ENCODE measurements at places on chromosomes 2 and 18.

DNA sequence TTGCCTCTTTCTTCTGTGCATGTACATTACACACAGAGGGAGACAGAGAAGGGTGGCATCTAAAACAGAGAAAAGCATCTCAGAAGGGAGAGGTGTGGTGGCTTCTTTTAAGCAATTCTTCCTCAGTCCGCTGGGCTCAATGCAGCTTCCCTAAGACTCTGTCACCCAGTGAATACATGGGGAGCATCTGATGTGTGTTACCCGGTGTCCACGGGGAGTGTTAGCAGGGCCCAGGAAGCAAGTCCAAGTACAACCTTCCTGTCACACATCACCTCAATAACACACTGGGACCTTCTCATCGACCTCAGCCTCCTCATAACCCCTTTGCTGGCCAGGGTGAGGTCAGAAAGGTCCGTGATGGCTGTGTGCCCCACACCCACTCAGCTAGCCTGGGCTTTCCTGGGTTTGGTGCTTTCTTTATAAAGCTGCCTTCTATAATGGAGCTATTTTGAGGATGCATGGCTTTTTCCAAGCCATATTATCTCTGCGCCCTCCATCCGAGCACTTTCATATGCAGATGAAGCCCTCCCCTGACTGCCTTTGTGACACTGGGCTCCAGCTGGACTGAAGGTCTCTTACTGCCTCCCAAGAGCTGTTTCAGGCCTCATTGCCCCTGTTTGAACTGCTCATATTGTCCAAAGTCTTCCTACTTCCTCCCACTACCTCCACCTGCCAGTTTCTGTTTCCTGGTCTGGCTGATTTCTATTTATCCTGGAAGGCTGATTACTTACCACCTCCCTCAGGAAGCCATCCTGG lies 21.4 kb downstream of the TNFRSF11A start:
- ATAC-seq: no peak

GRCh38 chr2:151241224-151241623 lies 20.4 kb downstream of the RBM43 start:
- no peak for ATAC-seq

DNA sequence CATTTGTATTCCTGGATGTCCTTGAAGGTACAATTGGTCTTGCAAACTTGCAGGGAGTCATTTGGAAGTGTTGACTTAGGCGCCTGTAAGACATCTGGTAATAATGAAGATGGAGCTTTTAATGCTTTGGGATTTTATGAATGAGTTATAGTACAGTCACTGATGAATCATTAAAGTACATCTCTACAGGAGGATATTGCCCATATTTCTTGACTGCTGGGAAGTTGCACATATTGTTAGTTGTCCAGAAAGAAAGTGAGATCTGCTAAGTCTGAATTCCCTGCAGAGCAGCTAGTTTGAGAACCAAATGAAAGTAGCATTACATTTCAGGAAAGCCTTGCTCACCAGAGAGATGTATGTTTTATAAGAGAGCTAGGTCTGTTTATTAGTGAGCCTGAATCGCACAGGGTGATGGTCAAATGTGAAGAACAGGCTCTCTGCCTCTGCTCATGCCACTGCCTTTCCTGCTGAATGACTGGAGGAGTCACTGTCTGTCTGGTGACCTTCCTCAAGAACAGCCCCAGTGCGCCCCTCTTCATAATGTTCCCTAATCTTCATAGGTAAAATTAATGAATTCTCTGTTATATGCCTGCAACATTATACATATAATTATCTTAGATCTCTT lies 138.9 kb upstream of the KLHL14 start:
- peak; percentile 82 for ATAC-seq

GRCh38 chr2:129118296-129118695 lies 799.6 kb upstream of the HS6ST1 start:
- ATAC-seq: no peak

DNA sequence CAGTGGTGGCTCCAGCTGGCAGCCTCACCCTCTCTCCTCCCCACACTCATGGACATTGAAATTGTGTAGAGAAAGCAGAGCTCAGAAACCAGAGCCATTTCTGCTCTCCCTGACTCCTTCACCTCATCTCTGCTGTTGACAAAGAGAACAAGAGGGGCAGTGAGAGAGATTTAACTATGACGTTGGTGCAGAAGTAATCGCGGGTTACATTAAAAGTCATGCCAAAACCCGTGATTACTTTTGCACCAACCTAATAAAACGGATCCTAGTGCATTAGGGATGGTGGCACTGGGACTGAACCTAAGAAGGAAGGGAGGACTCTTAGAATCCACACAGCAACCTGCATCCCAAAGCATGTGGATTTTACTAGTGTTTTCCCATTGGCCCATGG lies 113.3 kb upstream of the CDC42EP3 start:
- no peak for ATAC-seq

DNA sequence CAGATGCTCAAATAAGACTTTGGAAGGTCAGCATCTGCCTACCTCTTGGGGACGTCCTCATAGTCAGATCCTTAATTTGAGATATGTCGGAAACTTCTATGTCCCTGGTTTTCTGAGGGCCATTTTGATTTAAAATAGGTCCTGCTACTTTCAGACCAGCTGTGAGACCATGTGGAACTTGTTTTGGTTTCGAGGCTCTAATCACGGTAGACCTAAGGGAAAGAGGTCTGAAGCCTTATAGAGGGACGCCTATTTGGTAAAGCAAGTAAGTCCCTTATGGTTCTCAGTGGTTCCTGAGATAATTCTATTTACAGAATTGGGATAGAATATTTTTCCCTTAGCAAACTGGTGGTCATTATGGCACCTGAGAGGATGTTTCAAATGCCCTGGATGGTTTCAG lies 75.1 kb downstream of the RFTN2 start:
- ATAC-seq: no peak

- ATAC-seq: no peak
Measured at GRCh38 chr2:172726172-172726735, 9.4 kb upstream of the RAPGEF4 start.

GRCh38 chr18:39435996-39436395 lies 1870.4 kb upstream of the CELF4 start:
- ATAC-seq: no peak

GRCh38 chr2:235630718-235631296 lies 137.0 kb downstream of the AGAP1 start:
- no peak for ATAC-seq

GRCh38 chr2:85994897-85995647 lies 106.3 kb upstream of the ST3GAL5 start:
- ATAC-seq: no peak

DNA sequence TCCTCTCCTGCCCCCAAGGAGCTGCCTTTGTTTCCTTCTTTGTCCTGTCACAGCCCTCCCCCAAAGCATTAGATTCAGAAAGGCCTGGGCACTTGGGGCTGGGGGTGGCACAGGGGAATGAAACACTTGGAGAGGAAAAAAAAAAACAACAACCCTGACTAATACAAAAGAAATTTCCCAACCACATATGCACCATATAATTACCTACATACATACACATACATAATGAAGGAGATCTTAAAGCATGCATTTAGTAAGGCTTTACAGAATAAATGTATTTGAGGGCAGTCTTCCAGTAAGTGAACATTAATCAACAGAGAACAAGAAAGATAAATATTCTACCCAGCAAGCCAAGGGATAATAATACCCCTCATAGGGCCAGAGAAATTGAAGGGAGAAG lies 70.0 kb upstream of the PPP1CB start:
- ATAC-seq: no peak

GRCh38 chr2:96954011-96954846 lies 32.2 kb downstream of the FAM178B start:
- no peak for ATAC-seq

DNA sequence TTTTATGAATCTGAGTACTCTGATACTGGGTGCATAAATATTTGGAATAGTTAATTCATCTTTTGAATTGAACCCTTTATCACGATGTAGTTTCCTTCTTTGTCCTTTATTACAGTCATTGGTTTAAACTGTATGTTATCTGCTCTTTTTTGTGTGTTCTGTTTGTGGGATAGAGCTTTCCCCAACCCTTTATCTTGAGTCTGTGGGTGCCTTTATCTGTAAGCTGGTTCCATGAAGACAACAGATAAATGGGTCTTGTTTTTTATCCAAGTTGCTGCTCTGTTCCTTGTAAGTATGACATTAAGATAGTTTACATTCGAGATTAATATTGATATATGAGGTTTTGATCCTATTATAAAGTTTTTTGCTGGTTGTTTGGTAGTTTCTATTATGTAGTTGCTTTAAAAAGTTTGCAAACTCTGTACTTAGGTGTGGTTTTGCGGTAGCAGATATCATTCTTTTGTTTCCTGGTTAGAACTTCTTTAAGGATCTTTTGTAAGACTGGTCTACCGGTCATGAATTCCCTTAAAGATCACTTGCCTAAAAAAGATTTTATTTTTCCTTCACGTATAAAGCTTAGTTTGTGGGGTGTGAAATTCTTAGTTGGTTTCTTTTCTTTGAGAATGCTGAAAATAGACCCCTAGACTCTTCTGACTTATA lies 1451.3 kb upstream of the SLC39A10 start:
- no peak for ATAC-seq

DNA sequence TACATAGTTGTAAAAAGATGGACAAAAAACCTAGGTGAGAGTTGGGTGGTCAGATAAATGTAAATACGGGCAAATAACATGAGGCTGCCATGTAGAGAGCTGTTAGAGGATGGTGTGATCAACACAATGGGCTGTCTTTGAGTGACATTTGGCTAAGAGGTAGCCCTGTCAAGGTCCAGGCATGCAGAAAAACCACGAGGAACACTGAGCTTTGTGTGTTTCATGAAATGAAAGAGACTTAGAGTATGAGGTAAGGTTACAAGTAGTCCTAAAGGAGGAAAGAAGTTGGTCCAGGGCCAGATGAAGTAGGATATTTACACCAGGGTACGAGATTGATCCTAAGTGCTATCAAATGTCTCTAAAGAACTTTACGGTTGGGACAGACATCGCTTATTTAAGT lies 160.9 kb downstream of the RDH14 start:
- no peak for ATAC-seq

- ATAC-seq: no peak
Measured at GRCh38 chr18:11514267-11514666, 95.1 kb upstream of the SLC35G4 start.

GRCh38 chr18:44996261-44996660 lies 315.6 kb downstream of the SETBP1 start:
- no peak for ATAC-seq

- no peak for ATAC-seq
Measured at GRCh38 chr18:61856678-61857077, 36.1 kb downstream of the RNF152 start.

- peak; percentile 8 for ATAC-seq
Measured at GRCh38 chr2:241218131-241219029, 29.9 kb downstream of the ANO7 start.

- ATAC-seq: no peak
Measured at GRCh38 chr18:10265560-10266333, 188.7 kb upstream of the APCDD1 start.

DNA sequence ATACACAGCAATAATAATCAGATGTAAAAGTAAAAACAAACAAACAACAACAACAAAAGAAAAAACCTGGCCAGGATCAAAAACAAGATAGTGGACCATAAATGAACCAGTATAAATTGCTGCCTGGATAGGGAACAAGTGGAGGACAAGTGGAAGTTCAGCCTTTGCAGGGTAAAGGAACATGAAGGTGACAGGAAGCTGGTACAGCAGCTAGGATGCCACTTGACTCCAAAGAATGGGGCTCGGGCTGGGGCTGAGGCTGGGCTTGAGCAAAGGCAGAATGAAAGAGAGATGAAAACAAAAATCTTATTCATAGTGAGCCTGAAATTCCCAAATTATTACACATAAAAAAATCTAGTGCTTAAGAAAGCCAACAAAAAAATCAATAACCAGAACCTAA lies 146.5 kb downstream of the CDH2 start:
- ATAC-seq: 0 out of 3 replicates have a peak, but pooled peaks have one; percentile 14

DNA sequence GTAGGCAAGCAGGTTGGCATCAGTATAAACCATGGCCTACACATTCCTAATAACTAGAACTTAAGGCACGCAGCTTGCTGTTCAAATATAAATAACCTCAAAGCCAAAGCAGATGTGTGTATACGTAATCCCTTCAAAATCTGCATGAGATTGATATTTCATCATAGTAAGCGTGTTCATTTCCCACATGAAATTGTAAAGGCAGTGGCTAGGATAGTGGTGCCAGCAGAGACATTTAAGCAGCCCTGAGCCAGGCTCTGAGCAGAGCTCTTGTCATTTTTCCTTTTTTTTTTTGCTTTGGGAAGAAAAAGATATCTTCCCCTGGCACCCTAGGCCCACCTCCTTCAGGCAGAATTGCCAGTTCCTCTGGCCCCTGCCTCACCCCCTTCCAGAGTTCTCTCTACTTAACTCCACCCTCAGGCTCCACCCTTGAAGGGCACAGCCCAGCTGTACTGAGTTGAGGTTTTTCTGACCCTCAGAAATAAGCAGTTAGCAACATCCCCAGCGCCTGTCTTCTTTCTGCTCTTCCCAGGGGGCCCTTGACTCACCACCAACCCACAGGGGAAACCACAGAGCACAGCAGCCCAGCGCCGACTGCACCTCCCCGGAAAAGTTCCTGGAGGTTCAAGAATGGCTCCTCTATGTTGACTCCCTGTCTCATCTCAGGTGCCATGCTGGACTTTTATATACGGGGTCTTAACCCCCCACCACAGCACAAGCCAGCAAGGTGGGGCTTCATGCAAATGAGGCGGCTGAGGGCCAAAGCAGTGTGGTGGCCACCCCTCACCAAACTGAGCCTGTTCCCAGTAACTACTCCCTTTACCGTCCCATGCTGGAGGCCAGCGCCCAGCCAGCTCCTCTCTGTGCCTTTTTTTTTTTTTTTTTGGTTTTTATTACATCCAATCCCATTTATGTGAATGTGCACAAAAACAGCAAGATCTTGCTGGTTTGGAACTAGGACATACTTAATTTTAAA lies 84.7 kb downstream of the EHD3 start:
- ATAC-seq: no peak

DNA sequence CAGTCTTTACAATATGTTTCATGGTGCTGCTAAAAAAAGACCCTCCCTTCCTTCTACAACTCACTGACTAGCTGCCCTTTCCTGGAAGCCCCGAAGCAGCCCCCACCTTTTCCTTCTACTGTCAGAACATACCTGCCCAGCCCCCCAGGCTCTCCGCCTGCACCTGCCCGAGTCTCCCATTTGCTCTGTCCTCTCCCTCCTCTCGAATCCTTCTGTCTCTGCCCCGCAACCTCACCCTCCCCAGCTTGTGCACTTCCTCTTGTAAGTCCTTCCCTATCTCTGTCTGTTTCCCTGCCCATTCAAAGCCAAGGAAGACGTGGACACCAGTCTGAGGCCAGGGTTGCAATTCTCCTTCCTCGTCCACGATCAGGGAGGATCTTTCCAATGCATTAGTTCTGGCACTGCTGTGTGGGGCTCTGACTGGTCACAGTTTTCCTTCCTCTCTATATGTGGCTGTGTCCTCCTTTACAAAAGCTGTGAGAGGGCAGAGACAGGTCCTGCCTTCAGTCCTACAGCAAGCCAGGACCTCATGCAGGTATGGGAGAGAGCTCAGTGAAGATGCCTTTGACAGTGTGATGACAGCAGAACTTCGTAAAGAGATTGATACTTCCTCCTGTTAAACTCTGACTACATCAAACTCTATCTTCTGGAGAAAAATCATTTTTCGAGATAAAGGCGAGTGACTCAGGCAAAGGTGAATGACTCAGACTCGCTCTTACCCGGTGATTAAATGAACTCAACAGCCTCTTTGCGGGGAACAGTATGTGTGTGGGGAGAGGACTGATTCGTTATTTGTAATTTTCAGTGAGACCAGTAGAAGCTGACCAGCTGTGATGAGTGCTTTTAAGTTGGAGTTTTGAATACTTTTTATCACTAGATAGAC lies 14.2 kb downstream of the TNFRSF11A start:
- ATAC-seq: peak; percentile 94

- ATAC-seq: peak; percentile 45
Measured at GRCh38 chr18:45423659-45424058, 191.6 kb upstream of the SLC14A2 start.

GRCh38 chr18:39487932-39488331 lies 1922.3 kb upstream of the CELF4 start:
- no peak for ATAC-seq

GRCh38 chr2:237624565-237624964 lies 2.8 kb upstream of the LRRFIP1 start:
- ATAC-seq: no peak
